ENCODE measurements at places on chromosomes 12 and 14.

- DNase-seq: no peak
Measured at GRCh38 chr12:89138048-89138852, 214.1 kb downstream of the DUSP6 start.

GRCh38 chr12:16352481-16352880 is 5.0 kb downstream of the MGST1 start:
- DNase-seq: no peak

DNA sequence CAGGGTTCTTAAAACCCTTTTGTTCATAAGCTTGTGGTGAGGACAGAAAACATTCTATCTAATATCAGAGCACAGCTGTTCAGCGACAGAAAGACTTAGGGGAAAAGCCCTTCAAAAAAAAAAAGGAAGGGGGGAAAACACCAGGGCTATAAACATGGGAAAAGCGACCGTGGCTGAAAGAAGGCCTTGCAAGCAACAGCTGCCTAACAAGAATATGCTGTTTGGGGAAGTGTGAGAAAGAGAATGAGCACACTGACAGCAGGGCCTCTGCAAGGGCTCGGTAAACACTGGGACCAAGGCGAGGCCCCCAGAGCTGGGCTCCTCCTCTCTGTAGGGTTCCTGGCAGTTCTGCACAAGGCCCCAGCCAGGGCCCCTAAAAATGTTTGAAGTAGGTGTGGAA is 27.4 kb upstream of the CCND2 start:
- DNase-seq: no peak

DNA sequence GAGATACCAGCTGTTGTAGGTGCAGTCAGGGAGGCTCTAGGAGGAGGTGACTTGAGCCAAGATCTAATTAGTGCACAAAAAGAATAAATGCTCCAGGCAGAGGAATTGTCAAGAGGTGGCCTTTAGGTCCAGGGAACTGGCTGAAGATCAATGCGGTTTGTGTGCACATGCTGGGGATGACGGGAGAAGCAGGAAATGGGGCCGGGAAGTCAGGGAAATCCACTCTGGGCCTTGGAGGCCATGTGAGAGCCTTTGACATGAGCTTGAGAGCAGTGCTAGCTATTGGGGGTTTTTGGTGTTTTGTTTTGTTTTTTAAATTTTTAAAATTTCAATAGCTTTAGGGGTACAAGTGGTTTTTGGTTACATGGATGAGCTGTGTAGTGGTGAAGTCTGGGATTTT is 67.4 kb downstream of the MVK start:
- DNase-seq: no peak

- DNase-seq: no peak
Measured at GRCh38 chr12:98893126-98893674, 248.1 kb downstream of the APAF1 start.

DNA sequence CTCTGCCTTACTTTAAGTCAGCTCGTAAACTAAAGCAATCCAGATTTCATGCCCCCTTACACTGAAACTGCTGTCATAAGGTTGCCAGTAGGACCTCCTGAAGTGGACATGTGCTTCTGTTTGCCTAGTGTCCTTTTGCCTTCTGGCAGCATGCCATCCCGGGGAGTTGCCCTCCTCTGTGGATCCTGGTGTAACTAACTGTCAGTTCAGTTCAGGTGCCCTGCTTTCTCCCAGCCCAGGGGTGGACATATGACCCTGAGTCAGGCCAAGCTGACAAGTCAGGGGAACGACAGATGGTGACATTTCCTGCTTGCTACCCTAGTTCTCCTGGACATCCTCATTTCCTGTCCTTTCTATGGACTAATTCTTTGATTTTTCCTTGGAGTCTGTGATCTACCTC is 25.6 kb downstream of the AKAP6 start:
- no peak for DNase-seq

- no peak for DNase-seq
Measured at GRCh38 chr14:41758011-41758665, 151.5 kb downstream of the LRFN5 start.

DNA sequence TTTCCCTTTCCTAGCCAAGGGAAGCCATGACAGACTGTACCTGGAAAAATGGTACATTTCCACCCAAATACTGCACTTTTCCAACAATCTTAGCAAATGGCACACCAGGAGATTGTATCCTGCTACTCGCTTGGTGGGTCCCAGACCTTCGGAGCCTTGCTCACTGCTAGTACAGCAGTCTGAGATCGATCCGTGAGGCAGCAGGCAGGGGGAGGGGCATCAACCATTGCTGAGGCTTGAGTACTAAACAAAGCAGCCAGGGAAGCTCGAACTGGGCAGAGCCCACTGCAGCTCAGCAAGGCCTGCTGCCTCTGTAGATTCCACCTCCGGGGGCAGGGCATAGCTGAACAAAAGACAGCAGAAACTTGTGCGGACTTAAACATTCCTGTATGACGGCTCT is 218.8 kb downstream of the LRIG3 start:
- DNase-seq: no peak

DNA sequence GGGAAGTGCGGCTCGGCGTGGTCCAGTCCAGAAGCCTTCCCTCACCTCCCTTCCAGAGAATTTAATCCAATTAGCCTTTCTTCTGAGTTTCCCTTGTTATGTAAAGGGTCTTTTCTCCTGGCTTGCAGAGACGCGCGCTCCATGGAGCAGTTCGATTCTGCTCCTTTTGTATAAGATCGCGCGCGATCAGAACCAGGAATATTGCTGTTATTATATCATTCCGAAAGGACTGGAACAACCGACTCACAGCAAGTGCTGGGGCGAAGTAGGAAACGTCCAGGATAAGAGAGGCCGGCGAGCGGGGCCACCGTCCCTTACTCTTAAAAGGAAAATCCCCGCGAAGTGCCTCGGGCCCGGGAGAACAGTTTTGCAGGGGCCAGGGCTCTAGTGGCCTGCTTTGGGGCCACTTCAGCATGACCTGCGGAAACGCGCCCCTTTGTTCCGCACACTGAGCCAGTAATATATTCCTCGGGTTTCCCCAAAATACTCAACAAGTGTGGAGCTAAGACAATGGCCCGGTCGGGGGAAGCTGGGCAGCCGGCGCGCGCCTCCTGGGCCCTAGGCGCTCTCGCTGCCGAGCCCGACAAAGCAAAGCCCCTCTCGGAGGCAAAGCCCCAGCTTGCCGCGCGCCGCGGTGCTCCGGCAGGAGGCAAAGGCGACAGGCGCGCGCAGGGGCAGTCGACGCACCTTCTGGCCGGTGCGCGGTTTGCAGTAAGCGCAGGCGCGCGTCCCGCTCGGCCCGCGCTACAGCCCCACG is 2.9 kb downstream of the RFX4 start:
- DNase-seq: no peak

GRCh38 chr12:46304070-46304469 is 35.2 kb upstream of the SLC38A1 start:
- no peak for DNase-seq

- DNase-seq: no peak
Measured at GRCh38 chr14:87461704-87462103, 531.3 kb downstream of the GALC start.

- DNase-seq: no peak
Measured at GRCh38 chr14:53325176-53325806, 172.2 kb upstream of the DDHD1 start.

GRCh38 chr14:24057867-24058259 is 6.1 kb downstream of the CARMIL3 start:
- DNase-seq: no peak

DNA sequence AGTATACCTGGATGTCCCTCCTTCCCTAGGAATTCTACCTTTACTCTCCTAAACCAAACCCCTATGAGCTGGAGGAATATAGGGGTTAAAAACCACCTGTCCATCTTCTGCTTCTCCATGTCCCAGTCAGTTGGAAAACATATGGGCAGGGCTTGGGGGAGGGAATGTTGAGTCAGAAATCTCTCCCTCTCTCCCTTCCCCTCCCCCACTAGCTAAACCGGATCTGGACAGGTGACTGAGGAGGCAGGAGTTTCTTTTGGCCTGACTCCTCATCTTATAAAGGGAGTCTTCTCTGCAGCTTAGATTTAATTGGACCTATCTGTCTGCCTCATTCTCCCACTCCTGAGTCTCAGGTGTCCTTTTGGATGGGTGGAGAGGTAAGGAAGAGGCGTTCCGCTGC is 6.1 kb downstream of the ERBB3 start:
- no peak for DNase-seq

DNA sequence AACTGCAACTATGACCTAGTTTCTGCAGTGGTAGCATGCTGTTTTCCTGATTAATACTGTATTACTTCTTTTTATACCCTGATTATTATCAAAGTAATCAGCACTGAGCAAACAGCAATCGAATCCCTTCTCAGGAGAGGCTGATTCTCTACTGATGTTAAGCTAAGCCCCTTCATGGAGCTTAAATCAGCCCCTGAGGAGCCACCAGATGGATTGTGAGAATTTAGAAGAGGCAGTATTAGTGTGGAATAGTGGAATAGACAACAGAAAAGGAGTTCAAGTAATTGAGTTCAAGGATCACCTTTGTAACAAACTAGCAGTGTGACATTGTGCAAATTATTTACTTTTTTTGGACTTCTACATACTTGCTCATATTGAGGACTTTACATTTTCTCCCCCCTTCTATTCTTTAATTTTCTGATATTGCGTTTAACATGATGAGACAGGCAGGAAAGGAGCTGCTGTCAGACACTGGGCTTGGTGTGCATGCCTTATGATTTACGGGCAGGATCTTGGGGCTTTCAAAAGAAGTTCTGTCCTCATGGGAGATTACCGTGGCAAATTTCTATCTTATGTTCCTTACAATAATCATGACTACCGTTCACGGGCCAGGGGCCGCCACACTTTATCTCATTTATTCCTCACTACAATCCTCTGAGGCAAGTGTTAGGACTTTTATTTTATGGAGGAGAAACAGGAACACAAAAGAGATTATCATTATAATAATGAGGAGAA is 68.0 kb downstream of the PTPRR start:
- no peak for DNase-seq

GRCh38 chr12:42056130-42056529 is 88.5 kb downstream of the GXYLT1 start:
- DNase-seq: no peak

- DNase-seq: no peak
Measured at GRCh38 chr14:64824471-64824870, 55.2 kb downstream of the SPTB start.

DNA sequence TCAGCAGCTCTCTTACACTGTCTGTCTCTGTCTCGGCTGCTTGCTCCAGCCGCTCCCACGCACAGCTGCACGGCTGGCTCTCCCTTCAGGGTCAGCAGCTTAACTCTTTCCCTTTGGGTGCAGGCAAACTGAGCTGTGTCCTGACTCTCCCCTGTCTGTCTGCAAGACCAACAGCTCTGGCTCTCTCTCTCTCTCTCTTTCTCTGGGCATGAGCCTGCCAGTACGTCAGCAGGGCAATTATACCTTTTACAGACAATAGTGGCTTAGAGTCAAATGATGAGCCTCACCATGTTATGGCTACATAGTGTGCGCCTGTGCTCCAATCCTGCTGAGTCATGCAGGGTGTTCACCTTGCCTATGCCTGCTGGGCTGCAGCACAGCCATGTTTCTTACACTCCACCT is 120.5 kb upstream of the DDHD1 start:
- no peak for DNase-seq

DNA sequence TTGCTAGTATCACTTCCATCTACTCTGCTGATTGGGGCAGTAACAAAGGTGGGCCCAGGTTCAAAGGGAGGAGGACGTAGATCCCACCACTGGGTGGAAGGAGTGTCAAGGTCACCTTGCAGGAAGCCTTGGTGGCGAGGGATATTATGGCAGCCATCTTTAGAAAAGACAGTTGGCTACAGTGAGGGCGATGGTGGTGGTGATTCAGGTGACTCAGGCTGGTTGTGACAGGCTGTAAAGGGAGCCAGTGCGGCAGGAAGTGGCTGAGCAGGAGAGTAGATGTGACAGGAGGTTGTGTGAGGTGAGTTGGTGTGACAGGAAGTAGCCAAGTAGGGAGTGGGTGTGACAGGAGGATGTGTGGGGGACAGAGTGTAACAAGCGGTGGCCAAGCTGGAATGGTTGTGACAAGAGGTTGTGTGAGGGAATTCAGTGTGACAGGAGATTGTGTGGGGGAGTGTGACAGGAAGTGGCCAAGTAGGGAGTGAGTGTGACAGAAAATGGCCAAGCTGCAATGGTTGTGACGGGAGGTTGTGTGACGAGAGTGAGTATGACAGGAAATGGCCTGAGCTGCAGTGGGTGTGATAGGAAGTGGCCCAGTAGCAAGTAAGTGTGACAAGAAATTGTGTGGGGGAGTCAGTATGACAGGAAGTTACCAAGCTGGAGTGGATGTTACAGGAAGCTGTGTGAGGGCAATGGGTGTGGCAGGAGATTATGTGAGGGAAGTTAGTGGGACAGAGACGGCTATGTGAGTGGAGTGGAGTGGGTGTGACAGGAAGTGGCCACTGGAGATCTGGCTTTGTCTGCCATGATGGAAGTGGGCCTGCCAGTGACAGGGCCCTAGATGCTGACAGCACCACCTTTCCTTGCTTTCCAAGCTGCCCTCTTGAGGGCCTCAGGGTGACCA is 136.5 kb upstream of the MYL2 start:
- DNase-seq: peak; percentile 50

DNA sequence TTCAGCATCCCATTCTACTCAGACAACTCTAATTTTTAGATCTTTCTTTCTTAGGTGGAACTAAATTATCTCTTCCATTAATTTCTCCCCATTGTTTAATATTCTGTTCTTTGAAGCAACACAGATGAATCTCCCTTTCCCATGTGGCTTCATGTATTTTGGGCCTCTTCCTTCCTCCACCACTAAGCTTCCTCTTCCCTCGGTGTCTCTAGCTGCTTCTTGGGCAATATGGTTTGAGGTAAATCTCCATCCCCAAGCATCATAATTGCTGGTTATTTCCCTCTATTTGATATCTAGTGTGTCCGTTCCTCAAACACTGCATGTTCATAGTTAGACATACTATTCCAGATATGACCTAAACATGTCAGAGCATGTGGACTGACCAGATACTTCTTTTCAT is 119.2 kb downstream of the PELI2 start:
- DNase-seq: no peak

GRCh38 chr12:23253191-23253590 is 628.2 kb downstream of the ETNK1 start:
- no peak for DNase-seq

DNA sequence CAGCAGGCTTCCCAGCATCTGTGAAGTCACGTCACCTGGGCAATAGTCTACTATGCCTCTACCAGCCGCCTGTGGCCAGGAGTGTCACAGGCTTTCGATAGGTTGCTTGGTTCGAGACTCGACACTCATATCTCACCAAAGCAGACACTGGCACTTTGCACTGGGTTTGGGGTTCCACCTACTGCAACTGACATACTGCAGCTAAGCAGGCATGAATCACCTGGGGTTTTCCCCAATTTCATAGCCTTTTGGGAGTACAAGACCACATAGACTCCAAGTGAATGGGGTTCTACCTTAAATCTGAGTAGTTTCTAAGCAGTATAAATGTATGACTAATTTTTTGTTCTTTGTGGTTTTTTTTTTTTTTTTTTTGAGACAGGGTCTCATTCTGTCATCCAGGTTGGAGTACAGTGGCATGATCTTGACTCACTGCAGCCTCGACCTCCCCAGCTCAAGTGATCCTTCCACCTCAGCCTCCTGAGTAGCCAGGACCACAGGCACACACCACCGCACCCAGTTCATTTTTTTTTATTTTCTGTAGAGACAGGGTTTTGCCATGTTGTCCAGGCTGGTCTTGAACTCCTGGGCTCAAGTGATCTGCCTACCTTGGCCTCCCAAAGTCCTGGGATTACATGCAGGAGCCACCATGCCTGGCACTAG is 32.1 kb downstream of the DMAC2L start:
- peak; percentile 61 for DNase-seq

- no peak for DNase-seq
Measured at GRCh38 chr12:92859650-92860386, 69.3 kb downstream of the EEA1 start.

- DNase-seq: no peak
Measured at GRCh38 chr12:122187466-122187865, 4.5 kb downstream of the LRRC43 start.

- DNase-seq: no peak
Measured at GRCh38 chr14:35825968-35826217, 245 bp upstream of the BRMS1L start.

All from stimulated activated CD4-positive, alpha-beta T cell treated with anti-CD3 and anti-CD28 coated beads, Interleukin-4, amount 100 ng/mL, for 1 hour (primary cell).